ENCODE measurements at places on chromosomes 1 and 21.

DNA sequence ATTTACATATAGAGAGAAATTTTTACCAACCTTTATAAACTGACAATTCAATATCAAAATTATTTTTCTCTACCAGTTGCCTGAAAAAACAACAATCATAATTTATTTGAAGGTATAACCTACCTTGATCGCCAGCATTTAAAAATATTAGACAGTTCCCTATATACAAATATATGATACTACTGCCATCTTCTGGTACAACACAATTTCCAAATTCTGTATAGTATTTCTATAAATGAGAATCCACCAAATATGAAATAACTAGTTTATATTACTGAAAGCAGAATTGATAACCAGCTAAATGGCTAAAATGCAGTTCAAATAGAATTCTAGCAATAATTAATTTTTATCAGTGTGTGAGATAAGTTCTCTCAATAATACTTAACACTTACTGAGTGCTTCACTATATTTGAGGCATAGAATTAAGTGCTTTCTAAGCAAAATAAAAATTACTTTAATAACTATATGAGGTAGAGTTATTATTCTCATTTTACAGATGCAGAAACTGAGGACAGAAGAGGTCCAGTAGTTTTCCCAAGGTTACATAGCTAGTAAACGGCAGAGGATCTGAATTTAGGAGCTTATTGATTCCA is 75.6 kb downstream of the PIGK start:
- DNase-seq = no peak

GRCh38 chr1:93820554-93821422 is 58.2 kb downstream of the DNTTIP2 start:
- DNase-seq = no peak

- DNase-seq = no peak
These were observed 3.4 kb downstream of the CTTNBP2NL start for GRCh38 chr1:112399456-112399855.

DNA sequence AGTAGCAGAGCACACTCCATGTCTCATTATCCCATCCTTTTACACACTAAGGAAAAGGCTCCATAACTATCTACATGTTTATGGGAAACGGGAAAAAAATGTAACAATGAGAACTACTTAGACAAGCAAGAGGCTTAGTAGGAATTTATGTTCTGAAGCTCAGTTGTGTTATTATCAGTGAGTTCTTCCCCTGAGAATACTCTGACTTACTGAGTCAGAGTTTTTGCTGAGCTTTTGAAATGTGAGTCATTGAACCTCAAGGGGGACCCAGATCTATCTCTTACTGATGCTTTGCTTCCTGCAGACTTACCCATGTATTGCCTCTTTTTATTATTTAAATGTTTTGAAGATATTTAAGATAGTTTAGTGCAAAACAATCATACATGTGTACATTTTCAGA is 20.1 kb downstream of the CFHR5 start:
- DNase-seq = no peak

DNA sequence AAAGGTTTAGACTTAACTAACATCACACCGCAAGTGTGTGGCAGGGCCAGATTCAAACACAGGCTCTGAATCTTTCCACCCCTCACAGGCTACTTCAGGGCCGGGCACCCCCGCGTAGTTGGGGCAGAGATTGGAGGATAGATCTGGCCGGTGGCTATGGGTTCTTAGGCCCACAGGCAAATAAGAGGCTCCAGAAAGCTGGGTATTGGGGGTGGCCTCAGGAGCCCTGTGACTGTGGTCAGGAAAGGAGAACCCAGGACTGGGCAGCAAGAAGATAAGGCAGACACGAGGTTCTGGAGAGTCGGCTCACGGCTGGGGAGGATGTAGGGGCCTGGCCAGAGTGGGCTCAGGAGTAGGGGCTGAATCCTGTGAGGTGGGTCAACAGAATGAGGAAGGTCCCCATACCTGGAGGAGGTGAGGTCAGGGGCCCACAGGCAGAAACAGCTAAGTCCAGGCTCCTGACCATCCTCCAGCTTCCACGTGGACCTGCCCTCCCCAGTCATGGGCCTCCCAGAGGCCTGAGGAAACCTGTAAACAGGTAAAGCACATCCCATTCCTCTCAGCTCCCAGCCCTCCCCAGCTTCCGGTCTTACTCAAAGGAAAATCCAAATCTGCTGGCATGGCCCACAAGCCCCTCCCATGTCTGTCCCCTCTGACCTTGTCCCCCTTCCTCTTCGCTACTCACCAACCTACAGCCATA is 306.2 kb downstream of the MATN1 start:
- no peak for DNase-seq

GRCh38 chr1:162421258-162422164 is 9.6 kb upstream of the SH2D1B start:
- DNase-seq = no peak

DNA sequence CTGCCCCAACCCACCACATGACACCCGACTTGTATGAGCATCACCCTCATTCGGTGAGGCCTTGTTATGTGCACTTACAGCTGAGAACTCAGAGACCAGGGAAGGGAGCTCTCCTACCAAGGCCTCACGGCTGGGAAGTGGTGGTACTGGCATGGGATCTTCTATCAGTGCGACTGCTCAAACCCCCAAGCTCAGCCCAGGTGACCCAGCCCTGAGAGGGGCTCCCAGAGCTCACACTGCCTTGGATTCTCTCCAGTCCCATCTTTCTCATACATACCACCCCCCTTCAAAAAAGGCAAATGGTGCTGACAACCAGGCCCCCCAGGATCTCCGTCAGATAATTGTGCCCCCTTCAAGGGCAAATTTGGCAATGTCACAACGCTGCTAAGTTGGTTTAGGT is 777 bp upstream of the PLA2G2F start:
- DNase-seq = no peak

GRCh38 chr1:182629499-182630096 is 25.4 kb upstream of the RGS16 start:
- DNase-seq = no peak

GRCh38 chr21:43207868-43208267 is 39.1 kb downstream of the CRYAA start:
- DNase-seq = no peak

- DNase-seq = peak; percentile 64
These were observed 12.1 kb upstream of the GJB5 start for GRCh38 chr1:34742667-34743270.

DNA sequence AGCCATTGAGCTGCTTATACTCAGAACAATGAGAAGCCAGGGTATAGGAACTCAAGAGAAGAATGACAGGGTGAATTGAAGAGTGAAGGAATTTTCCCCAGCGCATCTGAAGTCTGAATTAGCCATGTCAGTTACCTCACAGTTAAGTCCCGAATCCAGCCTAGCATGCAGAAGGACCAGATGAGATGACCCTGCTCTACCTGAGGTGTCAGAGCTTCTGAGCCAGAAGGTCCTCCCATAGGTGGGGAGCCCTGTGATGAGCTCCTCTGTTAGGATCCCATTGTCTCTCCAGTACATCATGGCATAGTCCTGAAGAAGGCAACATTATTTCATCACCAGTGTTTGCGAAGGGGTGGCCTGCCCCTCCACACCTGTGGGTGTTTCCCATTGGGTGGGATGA is 68.2 kb downstream of the OVGP1 start:
- no peak for DNase-seq

DNA sequence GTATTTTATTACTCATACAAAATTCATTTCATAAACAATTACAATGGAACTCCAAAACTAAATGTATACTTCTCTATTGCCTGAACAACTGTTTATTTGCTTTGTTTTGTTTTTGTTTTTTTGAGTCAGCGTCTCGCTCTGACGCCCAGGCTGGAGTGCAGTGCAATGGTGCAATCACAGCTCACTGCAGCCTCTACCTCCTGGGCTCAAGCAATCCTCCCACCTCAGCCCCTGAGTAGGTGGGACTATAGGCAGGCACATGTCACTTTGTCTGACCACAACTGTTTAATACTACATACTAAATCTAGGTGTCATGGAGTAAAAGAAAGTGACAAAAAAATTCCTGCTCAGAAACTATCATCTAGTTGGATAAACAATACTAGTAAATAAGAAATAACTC is 49.3 kb downstream of the RAB3GAP2 start:
- no peak for DNase-seq

GRCh38 chr1:236143104-236143948 is 987 bp downstream of the GPR137B start:
- DNase-seq = no peak

DNA sequence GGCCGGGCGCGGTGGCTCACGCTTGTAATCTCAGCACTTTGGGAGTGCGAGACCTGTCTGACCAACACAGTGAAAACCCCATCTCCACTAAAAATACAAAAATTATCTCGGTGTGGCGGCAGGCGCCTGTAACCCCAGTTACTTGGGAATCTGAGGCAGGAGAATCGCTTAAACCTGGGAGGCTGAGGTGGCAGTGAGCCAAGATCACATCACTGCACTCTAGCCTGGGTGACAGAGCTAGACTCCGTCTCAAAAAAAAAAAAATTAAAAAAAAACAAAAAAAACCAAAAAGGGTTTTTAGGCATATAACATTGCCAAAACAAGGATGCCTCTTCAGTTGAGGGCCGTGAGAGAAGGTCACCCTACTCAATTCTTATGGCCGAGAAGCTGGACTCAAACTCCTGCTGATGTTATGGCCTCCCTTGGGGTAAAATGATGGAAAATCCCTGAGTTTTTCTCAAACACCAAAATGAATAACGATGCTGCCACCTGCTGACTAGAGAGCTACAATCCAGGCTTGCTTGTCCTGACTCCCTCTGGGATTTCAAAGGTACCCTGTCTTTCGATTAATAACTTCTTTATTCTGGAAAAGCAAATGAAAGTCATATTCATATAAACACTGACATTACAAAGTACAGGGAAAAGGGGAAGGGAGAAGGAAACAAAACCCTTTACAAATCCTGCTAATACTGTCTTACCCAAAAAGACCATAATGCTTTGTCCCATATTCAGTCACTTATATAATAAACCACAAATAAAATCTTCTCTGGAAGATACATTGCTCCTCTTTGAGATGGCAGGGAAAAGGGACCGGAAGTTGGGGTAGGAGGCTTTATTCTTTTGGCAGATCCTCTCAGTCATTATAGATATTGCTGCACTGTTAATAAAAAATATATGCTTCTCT is 10.7 kb downstream of the RAB42 start:
- peak; percentile 26 for DNase-seq

GRCh38 chr1:171983584-171983983 is 142.3 kb downstream of the DNM3 start:
- DNase-seq = no peak

DNA sequence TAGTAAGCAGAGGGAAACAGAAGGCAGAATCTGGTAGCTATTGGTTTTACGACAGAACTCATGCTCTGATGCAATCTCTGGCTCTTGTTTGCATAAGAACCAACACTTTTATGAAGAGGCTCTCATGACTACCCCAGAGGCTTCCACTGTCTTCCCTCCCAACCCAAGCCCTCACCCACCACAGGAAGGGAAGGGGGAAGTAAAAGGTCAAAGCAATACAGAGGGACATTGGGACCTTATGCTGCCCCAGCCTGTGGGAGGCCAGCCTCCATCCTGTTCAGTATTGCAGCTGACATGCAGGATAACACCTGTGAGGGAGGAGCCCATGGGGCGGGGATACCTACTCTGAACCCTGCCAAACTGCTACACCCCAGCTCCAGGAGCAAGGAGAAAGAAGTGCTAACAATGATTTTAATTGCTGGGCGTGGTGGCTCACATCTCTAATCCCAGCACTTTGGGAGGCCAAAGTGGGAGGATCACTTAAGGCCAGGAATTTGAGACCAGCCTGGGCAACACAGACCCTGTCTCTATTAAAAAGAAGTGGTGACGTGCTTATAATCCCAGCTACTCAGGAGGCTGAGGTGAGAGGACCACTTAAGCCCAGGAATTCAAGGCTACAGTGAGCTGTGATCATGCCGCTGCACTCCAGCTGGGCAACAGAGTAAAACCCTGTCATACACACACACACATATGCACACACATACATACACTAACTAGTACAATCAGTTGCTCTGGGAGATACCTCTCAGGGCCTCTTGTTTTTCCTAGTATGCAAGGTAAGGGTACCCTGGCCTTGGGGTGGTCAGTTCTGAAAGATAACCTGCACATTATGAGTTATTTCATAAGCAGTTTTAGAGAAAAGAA is 9.5 kb downstream of the MR1 start:
- DNase-seq = no peak

- DNase-seq = no peak
These were observed 1.7 kb downstream of the C1QB start for GRCh38 chr1:22654692-22655091.

DNA sequence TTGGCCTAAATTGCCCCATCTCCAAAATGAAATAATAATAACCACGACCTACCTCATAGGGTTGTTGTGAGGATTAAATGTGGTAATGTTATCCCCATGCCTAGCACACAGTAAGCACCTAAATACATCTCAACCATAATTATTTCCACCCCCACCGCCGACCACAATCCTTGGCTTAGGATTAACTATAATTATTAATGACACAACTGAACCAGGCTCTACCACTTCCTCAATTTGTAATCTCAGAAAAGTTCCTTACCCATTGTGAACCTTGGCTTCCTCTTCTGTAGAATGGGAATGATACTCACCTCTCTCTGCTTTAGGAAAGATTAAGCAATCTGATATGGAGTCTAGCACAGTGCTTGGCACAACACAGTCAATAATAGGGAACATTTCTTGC is 44.3 kb upstream of the TACSTD2 start:
- no peak for DNase-seq
